ENCODE measurements at places on chromosomes 13 and 19.
A peak's percentile ranks its signal among the peaks of the same experiment; 100 is the strongest.

DNA sequence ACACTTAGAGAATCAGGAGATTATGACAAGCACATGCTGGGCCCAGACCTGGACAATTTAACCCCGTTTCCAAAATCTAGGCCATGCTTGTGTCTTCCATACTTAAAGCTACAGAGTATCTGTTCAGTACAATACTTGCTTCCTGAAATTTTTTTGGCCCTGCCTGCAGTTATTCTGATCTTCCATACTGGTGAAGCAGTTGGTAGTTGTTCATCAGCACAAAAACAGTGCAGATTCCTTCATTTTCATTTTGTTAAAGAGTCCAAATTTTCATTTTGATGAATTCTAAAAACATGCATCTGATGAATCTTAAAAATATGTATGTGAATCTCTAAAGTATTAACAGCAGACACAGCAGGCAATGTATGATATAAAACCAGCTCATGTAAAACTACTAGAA is 49.2 kb downstream of the POLR1D start:
- no peak for DNase-seq

DNA sequence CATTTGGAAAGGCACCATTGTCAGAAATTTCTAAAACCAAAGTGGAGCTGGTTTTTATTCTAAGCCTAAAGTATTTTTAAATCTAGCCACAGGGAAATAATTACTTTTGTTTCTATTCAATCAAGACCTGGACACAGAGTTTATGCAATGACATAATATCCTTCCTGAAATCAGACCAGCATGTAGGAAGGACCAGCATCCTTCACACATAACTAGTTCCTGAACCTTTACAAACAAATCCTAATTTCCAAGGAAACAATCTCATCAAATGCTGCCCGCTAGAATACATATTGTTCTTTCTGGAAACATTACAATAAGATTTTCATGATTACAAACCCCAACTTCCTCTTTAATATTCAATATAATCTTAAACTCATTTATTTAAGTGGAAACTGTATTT is 1.5 kb downstream of the STARD13 start:
- no peak for DNase-seq

DNA sequence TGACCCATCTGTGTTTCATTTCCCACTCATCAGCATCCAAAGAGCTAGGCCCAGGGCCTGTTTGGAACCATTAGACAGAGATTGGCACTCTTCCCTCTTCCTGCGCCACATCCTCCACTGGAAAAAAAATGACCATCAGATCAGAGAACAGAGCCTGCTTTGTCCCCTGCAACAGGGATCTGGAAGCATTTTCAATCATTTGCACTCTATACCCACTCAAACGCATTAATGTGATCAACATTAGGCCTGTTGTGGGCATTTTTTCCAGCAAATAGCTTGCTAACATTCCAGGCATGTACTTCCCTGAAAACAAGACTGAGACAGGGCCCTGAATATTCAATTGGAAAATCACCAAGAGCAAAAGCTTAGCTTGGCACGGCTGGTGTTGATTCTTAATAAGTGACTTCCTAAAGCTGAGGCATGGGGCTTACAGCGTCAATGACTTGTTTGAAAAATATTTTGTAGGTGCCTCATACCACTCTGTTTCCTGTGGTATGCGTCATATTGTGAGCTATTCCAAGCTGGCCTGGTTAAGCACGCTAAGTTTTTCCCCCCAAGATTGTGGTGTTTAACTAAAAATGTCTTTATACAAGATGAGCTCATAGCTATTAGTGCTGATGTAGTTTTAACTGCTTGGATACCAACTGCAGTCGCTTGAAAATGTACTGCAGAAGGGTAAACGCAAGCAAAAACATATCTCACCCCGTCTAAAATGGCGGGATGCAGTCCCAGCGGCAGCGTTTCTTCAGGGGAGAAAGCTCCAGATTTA is 404.4 kb downstream of the SPRY2 start:
- DNase-seq: no peak

DNA sequence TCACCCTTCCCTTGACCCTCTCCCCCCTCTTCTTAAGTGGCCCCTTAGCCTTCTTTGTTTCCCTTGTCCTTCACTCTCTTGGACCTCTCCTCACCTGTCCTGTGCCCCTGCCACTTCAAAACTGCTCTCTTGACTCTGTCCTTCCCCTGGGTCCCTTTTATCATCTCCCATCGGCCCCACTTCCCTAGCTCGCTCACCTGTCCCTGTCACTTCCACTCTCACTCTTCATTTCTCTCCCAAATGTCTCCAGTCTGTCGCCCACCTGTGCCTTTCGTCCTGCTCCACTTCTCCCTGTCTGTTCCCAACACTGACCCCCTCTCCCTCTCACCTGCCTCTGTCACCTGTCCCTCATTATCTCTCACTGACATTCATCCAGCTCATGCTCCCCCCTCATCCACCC is 699 bp downstream of the IFNL1 start:
- no peak for DNase-seq

- no peak for DNase-seq
Observed at GRCh38 chr19:17041976-17042375, 15.4 kb upstream of the CPAMD8 start.

DNA sequence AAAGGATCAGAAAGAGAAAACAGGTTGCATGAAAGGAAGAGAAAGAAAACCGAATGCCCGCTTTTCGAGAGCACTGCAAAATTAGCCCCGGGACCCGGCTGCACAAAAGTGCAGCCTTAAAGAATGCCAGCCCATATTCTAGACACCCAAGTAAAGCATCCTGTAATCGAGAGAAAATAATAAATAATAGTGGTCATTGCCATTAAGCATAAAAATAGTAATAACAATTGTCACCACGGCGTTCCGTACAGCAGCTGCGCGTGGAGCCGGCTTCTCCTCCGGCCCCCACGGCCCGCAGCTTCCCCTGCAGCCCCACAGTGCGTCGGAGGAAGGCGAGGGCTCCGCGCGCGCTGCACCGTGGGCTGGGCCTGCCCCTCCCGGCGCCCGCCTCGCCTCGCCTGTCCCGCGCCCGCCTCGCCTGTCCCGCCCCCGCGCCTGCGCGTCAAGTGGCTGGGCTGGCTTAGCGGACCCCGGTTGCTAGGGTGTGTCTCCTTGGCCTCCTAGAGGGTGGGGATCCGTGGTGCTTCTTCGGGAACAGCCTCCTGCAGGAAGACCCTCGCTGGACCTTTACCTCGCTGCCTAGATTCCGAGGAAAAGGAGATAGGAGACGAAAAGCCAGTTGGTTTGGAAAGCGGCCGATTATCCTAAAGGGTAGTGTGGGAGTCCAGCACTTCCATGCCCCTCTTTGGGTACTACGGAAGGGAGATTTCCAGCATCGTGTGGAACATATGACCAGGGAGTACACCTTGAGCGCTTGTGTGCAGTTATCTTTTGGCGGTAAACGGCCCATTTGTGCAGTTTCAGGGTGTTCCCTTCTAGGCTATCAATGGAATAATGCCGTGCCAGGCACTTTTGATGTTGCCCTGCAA is at the start of gene LRRC63:
LRRC63 (plus strand) TSS at position 446 of the 869 bp plus-strand sequence. CDS start 1,107 bp downstream, outside the sequence.
- peak; percentile 73 for DNase-seq

GRCh38 chr19:4109626-4109945 is 14.3 kb downstream of the MAP2K2 start:
- no peak for DNase-seq

GRCh38 chr13:73938372-73939070 is 195.7 kb downstream of the KLF12 start:
- DNase-seq: no peak

GRCh38 chr19:35090506-35091214 is 25.0 kb upstream of the FXYD3 start:
- no peak for DNase-seq

DNA sequence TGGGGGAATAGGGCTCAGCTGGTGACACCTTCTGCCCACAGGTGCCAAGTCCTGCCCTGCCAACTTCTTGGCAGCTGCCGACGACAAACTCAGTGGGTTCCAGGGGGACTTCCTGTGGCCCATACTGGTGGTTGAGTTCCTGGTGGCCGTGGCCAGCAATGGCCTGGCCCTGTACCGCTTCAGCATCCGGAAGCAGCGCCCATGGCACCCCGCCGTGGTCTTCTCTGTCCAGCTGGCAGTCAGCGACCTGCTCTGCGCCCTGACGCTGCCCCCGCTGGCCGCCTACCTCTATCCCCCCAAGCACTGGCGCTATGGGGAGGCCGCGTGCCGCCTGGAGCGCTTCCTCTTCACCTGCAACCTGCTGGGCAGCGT is 2.1 kb downstream of the P2RY11 start:
- no peak for DNase-seq

DNA sequence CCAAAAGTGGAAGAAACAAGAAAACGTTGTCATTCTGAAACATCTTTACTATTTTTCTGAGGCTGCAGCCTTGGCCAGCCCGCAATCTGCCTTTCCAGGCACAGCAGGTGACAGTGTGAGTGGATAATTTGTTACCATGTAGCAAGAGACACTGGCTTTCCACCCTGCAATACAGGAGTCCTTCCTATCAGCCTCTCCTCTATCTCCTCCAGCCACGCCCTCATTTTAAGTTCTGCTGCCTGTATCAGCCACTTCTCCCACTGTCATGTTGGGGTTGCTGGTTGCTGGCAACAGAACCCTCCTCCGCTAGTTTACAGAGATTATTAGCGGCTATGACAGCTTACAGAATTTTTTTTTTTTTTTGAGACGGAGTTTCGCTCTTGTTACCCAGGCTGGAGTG is 7.7 kb upstream of the LGALS7 start:
- DNase-seq: no peak

- DNase-seq: peak; percentile 43
Observed at GRCh38 chr19:17209126-17210036, 5.8 kb upstream of the USE1 start.

- DNase-seq: no peak
Observed at GRCh38 chr19:16018106-16018755, 58.1 kb upstream of the TPM4 start.

GRCh38 chr19:45163751-45164460 is 3.1 kb upstream of the NKPD1 start:
- no peak for DNase-seq

GRCh38 chr19:48868114-48868886 is at the start of gene PLEKHA4:
TSS of gene PLEKHA4 (minus strand) at chr19:48868617. CDS start at chr19:48867620, 997 bp downstream.
- no peak for DNase-seq

DNA sequence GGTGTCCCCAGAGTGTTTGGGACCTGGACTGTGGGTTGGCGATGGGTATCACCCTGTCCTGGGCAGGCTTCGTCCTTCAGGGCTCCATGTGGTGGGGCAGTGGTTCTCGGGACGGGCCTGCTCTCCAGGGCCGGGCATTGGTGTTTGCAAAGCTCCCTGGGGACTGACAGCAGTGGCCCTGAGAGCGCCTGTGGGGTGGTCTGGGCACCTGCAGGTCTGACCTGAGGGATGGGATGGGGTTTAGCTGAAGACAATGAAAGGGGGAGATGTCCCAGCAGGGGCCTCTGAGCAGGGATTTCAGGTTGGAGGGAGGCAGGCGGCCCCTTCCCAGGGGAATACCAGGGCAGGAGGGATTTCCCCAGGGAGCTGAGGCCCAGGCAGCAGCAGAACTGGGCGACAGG is 68.3 kb upstream of the MCF2L start:
- no peak for DNase-seq

- peak; percentile 1 for DNase-seq
Observed at GRCh38 chr13:80873589-80873988, 532.7 kb upstream of the SPRY2 start.

DNA sequence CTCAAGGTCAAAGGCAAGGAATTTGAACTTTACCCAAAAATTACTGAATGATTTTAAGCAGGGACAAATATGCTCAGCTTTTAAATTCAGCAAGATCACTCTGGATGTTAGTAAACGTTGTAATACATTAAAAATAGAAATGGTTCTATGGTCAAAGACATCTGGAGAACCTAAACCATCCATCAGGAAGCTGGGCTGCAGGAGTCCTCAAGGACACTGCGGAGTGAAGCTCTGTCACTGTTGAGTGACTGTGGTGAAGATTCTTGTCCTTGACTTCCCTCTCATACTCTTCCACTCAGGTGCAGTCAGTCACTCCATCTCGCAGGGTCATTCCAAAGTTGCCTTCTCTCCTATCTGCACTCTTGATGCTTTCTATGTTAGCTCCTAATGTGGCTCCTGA is 450.7 kb downstream of the FOXO1 start:
- DNase-seq: no peak

- DNase-seq: no peak
Observed at GRCh38 chr13:35500144-35500543, 23.7 kb upstream of the MAB21L1 start.

GRCh38 chr19:4851551-4852290 is 15.7 kb downstream of the PLIN3 start:
- peak; percentile 39 for DNase-seq

DNA sequence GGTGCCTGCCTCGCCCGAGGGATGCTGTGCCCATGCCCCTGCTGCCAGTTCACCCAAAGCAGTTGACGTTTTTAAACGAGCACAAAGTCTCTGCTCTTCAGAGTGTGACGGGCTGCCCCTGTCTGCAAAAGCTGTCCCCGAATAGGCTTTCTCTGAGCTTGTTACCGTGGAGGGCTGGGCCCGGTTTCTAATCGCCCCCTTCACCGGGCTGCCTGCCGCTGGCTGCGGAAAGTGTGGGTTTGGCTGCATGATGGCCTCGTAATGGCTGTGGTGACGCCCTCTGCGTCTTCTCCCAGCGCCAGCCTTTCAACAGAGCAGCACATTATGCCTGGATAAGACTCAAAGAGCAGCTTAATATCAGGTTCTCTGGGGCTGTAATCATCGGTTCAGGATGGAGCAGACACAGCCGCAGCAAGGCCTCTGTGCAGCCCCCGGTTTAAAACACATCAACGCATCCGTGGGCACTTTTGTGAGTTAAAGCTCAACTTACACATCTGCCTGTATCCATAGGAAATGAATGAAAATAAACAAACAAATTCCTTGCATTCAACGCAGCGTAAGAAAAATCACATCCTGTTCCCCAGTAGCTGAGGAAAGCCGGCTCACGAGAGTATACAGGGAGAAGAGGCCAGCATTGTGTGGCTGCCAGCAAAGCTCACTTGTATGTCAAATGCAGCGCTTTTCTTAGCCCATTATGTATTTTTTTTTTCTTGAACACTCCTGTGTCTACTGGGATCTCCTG is 166.4 kb upstream of the SOX1 start:
- DNase-seq: no peak

DNA sequence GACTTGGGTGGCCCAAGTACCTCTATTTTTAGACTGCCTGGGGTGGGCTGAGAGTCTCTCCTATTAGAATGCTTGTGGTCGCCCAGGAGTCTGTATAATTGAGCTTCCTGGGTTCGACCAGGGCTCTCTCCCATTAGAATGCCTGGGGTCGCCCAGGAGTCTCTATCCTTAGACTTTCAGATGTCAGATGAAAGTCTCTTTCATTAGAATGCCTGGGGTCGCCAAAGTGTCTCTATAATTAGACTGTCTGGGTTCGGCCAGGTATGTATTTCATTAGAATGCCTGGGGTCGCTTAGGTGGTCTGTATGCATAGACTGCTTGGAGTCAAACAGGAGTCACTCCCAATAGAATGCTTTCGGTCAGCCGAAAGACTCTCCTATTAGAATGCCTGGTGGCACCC is 1471.7 kb downstream of the UQCRFS1 start:
- no peak for DNase-seq

DNA sequence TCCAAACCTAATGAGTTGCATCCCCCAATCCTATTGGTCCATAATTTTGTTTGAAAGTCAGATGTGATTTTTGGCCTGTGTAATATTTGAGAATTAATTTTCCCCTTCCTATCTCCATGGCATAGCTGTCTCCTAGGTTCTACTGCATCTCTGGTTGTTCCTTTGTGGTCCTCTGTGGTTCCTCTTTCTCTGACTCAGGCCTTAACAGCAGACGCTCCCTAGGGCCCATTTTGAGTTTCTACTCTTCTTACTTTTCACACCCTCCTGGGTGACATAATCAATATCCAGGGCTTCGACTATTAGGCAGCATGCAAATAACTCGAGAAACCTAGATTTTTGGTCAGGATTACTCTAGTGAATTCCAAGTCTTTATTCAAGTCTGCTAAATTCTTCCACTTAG is 160.7 kb downstream of the RFC3 start:
- no peak for DNase-seq

- peak; percentile 29 for DNase-seq
Observed at GRCh38 chr19:31220540-31220939, 128.7 kb downstream of the TSHZ3 start.
